ENCODE measurements at places on chromosomes 5 and 9. TPM values are rescaled to one million over a fixed set of nuclear protein-coding genes. Genes with fewer than 3 reads are reported as not detected.

DNA sequence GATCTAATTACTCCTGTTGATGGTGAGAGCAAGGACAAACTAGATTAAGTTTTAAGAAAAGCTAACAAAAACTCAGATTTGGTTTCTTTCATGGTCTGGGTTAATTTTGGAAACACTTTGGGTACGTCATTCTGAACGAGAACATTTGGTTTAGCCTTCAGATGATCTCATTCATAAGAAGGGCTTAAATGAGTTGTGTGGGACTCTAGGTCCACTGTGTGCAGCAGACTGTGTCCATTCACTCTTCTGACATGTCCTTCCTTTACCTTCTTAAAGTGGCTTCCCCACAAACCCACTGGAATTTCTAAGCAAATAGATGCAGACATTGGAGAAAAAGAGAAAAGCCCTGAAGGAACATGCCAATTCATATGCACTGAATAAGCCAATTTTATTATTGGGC is 96.8 kb downstream of the FBXO4 start:
- no peak for DNase-seq

DNA sequence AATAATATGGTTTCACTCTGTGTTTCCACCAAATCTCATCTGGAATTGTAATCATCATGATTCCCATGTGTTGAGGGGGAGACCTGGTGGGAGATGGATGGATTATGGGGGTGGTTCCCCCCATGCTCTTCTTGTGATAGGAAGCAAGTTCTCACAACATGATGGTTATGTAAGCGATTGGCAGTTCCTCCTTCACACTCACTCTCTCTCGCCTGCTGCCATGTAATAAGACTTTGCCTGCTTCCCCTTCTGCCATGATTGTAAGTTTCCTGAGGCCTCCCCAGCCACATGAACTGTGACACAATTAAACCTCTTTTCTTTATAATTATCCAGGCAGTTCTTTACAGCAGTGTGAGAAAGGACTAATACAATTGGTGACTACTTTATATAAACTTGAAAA is 48.4 kb downstream of the PTBP3 start:
- no peak for DNase-seq

DNA sequence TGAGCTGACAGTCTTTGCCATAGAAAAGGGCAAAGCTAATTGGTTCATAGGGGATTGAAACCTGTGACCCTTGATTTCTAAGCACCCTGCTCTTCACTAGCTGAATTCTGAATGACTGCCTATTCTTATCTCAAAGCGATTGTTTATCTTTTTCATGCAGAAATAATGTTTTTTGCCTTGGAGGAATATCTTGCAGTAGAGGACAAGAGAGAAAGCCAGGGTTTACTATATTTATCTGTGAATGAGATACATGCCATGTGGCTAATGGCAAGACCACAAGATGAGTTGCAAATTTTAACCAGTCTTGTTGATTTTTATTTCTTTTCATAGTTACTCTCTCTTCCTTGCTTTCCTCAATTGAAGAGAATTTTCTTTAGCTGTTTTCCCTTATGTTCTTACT is 185.0 kb downstream of the CNTLN start:
- DNase-seq, result no peak

DNA sequence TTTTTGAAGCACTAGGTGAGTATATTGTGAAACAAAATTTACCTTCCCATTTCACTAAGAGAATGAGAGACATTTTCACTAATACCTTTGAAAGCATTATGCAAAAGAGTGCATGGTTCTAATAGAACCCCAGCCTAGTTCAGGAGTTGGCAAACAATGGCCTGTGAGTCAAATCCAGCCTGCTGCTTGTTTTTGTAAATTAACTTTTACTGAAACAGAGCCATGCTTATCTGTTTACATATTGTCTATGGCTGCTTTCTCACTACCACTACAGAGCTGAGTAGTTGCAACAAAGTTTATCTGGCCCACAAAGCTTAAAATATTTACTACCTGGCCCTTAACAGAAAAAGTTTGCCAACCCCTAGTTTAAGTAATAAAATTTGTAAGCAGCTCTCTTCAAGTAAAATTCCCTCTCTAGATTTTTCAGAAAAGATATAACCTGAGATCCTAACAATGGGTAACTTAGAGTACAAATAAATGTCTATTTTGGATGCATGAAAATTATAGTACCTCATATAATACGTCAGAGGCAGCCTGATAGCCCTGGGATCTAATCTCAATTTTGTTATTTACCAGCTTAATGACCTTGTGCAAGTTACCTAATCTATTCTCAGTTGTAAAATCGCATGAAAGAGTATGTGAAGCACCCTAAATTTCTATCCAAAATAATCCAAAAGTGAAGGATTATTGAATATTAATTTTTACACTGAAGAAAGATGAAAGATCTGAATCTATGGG is 50.7 kb upstream of the ARL15 start:
- DNase-seq, result peak; percentile 55

GRCh38 chr9:107489687-107490605 is at the start of gene KLF4:
Gene KLF4 (minus strand): TSS chr9:107489769. CDS start chr9:107489172, 597 bp downstream.
- peak; percentile 83 for DNase-seq

DNA sequence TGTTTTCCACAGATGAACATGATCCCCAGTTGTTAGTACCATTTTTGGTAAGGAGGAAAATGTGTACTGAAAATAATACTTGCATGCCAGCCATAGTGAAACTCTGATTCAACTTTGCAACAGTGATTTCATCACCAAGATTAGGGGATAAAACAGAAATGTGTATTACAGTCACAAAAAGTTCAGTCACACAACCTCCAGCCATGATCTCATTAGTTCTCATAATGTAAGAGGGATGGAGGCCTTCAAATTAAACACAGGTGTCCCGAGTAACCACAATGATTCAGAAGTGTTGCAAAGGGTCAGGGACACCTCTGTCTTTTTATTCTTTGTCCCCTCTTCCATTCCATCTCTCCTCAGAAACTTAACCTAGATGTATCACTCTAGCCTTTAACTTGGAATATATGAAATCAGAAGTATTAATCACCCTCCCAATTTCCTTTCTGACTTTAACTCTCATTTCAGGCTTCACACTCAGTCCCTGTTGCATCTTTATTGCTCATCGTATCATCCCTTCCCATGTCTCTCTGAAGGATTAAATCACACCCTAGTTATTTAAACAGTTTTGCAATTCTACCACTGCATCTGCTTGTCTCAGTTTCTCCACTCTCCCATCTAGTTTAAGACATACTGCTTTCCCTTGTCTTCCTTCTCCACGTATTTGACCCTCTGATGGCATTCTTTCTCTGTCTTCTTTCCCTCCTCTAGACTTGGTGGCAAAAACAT is 291.2 kb downstream of the ADAMTS6 start:
- no peak for DNase-seq

GRCh38 chr5:58490402-58491050 is 709 bp upstream of the GAPT start:
- no peak for DNase-seq

GRCh38 chr9:85142496-85142911 is 473.0 kb downstream of the NTRK2 start:
- peak; percentile 54 for DNase-seq

GRCh38 chr9:78775696-78776295 is 478.9 kb downstream of the PSAT1 start:
- no peak for DNase-seq

DNA sequence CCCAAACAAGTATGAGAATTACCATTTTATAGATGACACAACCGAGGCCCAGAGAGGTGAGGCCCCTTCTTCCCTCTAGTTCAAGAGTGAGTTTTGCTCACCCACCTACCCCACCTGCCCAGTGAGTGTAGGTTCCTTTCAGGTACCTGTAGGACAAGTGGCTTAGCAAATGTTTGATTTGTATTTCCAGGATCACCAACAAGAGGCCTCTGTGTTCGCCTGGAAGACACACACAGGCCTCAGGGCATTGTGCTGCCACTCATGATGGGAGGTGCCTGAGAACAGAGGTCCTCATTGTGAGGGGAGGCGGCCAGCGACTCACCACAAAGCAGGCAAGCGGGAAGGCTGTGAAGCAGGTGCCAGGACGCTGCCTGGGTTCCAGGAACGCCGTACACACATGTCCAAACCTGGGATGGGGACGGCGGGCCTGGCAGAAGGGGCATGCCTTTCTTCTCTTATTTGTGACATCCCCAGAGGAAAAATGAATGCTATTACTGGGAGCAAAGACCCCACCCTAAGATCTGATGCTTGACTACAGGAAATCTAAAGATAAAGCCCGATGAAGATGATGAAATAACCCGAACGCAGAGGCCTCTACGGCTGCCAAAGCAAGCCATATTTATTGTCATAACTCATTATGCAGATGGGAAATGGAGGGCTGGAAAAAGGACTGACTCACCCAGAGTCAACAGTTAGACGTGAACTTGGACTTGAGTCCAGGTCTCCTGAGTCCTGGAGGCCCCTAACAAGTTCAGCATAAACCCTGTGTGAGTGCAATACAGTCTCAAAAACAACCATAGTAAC is 60.2 kb upstream of the SLC25A51 start:
- DNase-seq, result peak; percentile 76

DNA sequence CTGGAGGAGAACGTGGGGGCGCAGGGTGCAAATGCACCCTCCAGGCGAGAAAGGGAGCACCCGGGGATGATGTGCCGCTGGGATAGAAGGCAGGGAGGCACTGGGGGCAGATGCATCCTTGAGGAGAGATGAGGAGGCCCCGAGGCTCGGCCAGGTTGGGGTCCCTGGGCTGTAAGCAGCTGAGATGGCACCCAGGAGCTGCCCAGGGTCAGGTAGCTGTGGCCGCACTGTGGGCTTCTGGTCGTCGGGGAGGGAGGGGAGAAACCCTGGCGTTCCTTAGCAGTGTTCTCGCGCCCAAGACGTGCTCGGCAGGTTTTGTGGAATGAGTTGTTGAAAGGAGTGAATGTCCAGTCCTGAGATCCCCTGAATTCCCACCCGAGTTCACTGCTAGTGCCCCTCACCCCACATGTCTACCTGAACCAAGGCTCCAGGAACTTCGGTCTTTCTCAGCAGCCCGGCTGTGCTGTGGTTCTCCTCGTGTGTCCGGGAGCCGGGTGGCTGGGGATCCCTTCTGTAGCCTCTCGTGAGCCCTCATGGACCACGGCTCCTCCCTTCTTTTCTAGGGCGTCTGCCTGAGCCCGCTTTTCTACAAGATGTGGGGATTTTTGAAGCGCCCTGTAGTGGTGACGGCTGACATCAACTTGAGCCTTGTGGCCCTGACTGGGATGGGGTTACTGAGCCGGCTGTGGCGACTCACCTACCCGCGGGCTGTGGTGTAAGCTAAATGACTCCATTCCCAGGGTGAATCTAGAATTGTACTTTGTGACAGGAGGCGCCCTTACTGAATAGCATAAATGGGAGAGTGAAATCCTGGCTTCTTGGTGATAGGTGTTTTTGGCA is 1.1 kb downstream of the POMT1 start:
- DNase-seq, result no peak

GRCh38 chr5:124234022-124234769 is 512.2 kb downstream of the ZNF608 start:
- no peak for DNase-seq

- DNase-seq, result no peak
Measured at GRCh38 chr9:81250041-81250440, 439.3 kb downstream of the TLE1 start.

Gene HAPLN1
- not detected for total RNA-seq

Gene CWC27
- 60.7 TPM for total RNA-seq

Gene GPX3
- total RNA-seq, result 2.3 TPM

Gene ZSWIM6
- total RNA-seq, result 1.3 TPM

Gene PCDHGA5
- total RNA-seq, result not detected

Gene ATOX1
- total RNA-seq, result 69.5 TPM

Gene BARHL1
- total RNA-seq, result not detected

Gene ORM2
- not detected for total RNA-seq
